ENCODE measurements at places on chromosomes 16 and 17.
A peak's percentile ranks its signal among the peaks of the same experiment; 100 is the strongest.

DNA sequence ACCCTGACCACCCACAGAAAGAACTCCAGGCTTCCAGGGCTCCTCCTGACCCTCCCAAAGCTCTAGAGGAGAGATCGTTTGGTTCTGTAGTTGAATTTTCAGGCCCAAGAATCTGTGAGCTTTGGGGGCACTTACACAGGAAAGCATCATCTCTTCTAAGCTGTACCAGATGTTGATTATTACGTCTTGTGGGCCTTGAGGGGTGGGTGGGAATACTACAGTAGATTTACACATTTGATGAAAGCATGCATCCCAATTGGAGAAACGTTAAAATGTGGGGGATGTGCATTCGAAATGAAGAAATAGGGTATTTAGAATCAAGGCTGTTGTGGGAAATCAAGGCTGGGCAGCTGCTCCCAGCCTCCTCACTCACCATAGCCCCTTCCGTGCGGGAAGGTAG is 61.9 kb downstream of the MGAT5B start:
- no peak for DNase-seq

GRCh38 chr16:49534901-49535610 is 161.5 kb downstream of the C16orf78 start:
- DNase-seq = no peak

- DNase-seq = peak; percentile 93
Measured at GRCh38 chr16:66741169-66741900, 10.1 kb downstream of the DYNC1LI2 start.

GRCh38 chr16:19153876-19154275 is 14.2 kb upstream of the SYT17 start:
- no peak for DNase-seq

DNA sequence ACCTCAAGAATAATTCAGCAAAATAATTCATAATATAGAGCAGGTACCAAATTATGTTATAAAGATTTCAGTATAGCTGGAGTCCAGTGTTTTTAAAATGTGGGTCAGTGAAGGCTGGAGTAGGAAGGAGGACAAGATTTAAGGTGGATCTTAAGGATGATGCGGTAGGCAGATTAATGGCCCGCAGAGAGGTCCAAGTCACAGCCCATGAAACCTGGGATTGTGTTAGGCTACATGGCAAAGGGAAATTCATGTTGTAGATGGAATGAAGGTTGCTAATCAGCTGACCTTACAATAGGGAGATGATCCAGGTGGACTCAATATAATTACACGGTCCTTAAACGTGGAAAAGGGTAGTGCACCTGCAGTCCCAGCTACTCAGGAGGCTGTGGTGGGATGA is 6.2 kb upstream of the IRF8 start:
- no peak for DNase-seq

Data from kidney tubule cell (primary cell).